NCI-H1092 (cell line): ENCODE measurements at places on chromosomes 7 and 10.

GRCh38 chr10:3803927-3804741, 19.1 kb upstream of the KLF6 start:
- DNase-seq, result no peak

GRCh38 chr7:134691546-134692343, 45.1 kb downstream of the BPGM start:
- DNase-seq, result no peak

- no peak for DNase-seq
These were observed 202.1 kb downstream of the COBL start for GRCh38 chr7:51114501-51114900.

DNA sequence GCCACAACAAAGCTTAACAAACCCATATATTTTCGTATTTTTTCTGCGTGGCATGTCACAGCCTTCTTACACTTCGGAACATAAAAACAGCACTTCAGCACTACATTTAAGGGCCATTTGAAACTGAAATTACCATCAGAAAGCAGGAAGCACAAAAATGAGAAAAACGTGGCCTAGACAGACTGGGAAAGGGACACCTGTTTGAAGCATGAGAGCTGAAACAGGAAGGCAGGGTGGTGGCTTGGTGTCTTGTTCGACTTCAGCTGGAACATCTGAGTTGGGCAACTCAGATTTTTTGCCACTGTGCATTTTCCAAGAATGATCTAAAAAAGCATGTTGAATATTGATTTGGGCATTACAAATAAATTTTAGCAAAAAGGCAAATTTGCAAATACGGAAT, 243.2 kb downstream of the ELMO1 start:
- DNase-seq, result no peak

DNA sequence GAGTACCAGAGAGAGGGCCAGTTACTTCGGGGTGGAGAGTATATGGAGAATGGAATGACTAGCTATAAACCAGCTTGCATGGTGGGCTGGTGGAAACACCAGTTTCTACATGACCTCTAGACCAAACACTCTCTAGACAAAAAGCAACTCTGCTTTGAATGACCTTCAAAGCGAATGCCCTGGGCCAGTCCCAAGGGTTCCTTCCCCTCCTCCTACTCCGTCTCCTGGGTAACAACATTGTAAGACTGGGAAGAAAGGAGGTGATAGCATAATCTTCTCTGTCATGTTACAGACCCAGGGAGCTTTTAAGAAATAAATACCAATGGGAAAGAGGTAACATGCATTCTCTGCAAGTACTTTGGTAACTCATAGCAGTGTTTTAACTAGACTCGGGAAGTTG, 7.4 kb downstream of the HK1 start:
- no peak for DNase-seq

DNA sequence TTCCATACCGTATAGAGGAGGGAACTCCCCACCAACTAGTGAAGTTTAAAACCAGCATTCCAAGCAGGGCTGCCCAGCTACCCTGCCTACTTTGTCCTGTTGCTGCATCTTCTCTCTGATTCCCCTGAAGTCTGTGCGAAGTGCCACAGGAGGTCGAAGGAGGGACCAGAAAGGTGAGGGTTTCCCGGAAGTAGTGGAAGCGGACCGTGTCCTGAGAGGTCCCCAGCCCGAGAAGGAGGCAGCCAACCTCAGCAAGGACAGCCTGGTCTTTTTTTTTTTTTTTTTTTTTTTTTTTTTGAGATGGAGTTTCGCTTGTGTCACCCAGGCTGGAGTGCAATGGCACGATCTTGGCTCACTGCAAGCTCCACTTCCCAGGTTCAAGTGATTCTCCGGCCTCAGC, 671.9 kb upstream of the GALNT17 start:
- no peak for DNase-seq

GRCh38 chr7:116772926-116773749, 89.2 kb upstream of the CAPZA2 start:
- DNase-seq, result no peak

GRCh38 chr10:101258179-101258885, 29.1 kb upstream of the LBX1 start:
- DNase-seq, result no peak

GRCh38 chr7:3092468-3092867, 48.8 kb upstream of the CARD11 start:
- no peak for DNase-seq

- no peak for DNase-seq
These were observed 200.8 kb upstream of the PFKP start for GRCh38 chr10:2866569-2866968.

GRCh38 chr7:130721486-130722277, 12.3 kb downstream of the KLF14 start:
- DNase-seq, result peak; percentile 73

DNA sequence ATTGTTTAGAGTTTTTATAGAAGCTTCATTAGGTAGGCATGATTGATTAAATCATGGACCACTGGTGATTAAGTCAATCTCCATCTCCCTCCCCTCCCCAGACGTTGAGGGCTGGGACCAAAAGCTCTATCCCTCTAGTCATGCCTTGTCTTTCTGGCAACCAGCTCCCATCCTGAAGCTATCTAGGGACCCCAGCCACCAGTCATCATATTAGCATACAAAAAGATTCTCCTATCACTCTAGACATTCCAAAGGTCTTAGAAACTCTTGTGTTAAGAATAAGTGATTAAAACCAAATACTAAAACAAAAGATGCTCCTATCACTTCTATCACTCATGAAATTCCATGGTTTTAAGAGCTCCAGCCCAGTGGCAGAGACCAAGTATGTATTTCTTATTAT, 178.2 kb downstream of the RAPGEF5 start:
- DNase-seq, result no peak

GRCh38 chr10:7186387-7187018, 224.3 kb downstream of the SFMBT2 start:
- DNase-seq, result no peak

GRCh38 chr10:14879124-14879927, 660 bp downstream of the SUV39H2 start:
- DNase-seq, result peak; percentile 2

DNA sequence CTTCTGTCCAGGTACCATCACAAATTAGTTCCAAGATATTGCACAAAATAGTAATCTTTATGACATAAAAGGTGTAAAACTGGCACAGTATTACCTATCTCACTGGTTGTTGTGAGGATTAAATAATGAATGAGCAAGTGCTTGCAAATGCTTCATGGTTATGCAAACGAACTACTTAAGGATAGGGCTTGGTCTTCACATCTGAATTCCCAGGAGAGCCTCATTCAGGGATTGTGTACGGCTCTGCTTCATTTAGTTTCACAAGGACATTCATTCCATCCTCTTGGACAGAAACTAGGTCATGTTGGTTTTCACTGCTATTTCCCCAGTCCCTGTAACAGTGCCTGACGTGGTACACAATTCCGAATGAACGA, 12.1 kb downstream of the ABCA13 start:
- DNase-seq, result no peak

- DNase-seq, result peak; percentile 28
These were observed 578 bp downstream of the ZNF713 start for GRCh38 chr7:55887821-55888247.

DNA sequence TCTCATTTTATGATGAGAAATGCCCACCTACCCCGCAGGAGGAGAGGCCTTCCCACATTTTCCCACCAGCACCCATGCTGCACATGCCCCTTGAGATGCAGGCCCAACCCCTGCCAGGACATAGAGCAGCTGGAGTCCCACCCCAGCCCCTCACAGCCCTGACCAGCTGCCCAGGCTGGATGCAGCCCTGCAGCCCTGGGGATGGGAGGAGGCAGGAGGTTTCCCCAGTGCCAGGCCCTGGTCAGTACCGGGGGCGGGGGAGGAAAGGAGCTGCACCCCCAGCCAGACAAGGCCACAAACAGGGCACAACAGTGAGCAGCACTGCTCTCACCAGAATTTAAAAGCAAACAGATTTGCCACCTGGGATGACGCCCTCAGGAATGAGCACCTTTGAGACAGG, 196.1 kb downstream of the PTPRN2 start:
- DNase-seq, result no peak

DNA sequence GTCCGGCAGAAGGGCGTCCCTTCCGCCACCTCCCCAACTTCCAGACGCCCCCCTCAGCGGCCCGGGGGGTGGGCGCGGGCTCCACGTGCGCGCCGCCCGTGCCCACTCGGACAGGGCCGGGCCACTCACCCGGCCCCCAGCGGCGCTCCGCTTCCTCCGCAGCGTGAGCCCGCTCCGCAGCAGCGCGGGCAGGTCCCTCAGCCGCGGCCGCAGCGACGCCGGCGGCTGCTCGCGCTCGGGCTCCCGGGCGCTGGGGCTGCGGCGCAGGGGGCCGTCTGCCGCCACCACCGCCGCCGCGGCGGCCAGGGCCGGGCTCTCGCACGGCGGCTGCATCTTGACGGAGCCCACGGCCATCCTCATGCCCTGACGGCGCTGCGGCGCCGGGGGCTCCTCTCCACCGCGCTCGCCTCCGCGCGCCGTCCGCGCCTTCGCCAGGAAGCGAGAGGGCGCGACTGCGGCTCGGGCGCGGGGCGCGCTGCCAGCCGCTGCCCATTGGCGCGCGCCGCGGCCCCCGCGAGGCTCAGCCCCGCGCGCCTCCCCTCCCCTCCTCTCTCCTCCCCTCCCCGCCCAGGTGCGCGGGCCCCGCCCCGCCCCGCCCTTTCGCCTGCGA, at the start of gene RAPGEF5:
Gene RAPGEF5 (minus strand): TSS at position 454 of the 610 bp plus-strand sequence. CDS start 94 bp downstream, at position 360.
- DNase-seq, result peak; percentile 51

DNA sequence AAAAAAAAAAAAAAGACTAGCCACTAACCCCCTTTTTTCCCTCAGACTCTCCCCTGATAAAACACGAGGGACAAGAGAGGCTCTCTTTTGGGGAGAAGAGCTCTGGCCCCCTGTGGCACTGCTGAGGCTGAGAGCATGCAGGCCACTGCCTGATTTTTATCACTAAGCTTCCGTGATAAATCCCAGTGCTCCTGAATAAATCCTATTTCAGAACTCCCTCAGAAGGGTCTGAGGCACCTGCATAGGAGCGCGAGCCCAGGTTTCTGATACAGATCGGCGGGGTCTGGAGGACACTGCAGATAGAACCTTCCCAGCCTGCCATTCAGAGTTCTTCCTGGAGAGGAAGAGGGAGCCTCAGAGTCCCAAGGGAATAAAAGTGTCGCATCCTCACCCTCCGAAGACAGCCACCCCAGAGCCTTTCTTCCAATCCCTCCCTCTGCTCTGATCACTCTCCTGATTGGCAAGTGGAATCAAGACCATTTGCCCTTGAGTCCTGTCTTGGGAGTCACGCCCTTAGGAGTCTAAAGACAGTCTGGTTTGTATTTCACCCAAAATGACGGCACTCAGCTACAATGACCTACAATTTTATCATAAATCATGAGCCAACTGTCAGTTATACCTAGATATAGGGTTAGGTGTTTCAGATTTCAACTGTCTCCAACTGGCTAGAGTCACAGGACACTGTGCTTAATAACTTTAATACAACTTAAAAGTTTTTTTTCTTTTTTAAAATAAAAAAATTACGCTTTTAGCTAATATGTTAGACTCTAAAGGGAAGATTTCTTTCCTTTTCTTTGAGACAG, 153.5 kb downstream of the RNF216 start:
- no peak for DNase-seq
